NCI-H1930 (cell line): ENCODE measurements at places on chromosomes 5 and 9.

GRCh38 chr5:44294516-44294915 is 94.7 kb downstream of the FGF10 start:
- no peak for DNase-seq

DNA sequence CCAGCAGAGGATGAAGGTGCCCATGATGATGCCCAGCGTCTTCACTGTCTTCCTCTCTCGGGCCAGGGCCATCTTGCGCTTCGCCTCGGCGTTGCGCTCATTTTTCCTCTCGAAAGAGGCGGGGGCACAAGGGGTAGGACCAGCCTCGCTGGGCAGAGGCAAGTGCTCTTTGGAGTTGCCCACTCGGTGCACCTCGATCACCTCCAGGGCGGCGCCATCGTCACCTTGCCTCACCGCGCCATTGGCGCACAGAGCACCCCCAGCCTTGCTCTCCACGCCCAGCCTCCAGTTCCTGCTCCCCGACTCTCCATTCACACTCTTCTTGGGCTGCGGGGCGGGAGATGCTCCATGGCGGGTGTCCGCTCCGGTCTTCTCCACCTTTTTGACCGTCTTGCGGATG is 1.6 kb downstream of the HTR1A start:
- DNase-seq: no peak

DNA sequence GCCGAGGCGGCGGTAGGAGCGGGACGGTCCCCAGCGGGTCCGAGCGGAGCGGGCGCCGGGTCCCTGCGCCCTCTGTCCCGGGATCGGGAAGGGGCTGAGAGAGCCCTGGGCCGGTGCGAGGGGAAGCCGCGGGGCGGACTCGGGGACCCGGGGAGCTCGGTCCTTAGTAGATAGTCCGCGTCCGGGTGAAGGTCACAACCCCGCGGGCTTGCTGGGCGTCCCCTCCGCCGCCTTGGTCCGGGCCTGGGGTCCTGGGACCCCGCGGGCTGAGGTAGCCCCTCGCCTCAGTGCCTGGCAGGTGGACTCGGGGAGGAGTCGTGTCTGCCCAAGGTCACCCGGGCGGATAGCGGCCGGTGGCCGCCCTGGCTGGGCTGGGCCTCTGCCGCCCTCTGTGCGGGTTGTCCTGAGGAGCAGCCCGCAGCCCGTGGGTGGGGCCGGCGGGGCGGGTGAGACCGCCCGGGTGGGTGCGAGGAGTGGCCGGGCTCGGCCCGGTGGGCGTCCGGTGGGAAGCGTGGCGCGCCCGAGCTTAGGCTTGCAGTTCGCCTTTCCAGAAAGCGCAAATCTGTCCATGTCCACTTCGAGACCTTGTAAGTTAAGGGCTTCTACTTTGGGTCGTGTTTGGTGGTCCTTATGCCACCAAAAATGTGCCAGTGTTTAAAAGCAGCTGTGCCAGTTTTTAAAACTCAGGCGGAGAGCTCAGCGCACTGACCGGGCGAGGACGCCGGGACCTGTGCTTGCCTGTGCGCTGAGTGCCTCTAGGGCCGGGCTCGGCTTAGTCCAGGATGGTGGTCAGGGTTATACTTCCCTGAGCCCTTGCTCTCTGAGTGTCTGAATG is 554 bp downstream of the SDHA start:
- DNase-seq: peak; percentile 30

- no peak for DNase-seq
Observed at GRCh38 chr5:139880416-139881142, 85.0 kb downstream of the PSD2 start.

GRCh38 chr5:160367261-160367660 is 3.2 kb downstream of the C1QTNF2 start:
- DNase-seq: no peak

DNA sequence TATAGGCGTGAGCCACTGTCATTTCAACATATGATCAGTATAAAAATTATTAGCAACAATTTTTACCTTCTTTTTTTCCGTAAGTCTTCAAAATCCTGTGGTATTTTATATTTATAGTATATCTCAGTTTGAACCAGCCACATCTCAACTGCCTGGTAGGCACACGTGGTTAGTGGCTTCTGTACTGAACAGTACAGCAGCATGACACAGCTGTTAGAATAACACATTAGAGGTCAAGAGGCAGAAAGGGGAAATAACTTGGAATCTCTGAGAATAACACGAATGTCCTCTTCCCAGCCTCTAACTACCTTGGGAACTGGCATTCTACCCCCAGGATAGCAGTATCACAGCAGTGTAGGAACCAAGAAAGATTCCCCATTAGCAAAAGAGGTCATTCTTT is 108.5 kb upstream of the IQGAP2 start:
- DNase-seq: no peak

- DNase-seq: no peak
Observed at GRCh38 chr5:167965710-167966109, 325.7 kb upstream of the WWC1 start.

DNA sequence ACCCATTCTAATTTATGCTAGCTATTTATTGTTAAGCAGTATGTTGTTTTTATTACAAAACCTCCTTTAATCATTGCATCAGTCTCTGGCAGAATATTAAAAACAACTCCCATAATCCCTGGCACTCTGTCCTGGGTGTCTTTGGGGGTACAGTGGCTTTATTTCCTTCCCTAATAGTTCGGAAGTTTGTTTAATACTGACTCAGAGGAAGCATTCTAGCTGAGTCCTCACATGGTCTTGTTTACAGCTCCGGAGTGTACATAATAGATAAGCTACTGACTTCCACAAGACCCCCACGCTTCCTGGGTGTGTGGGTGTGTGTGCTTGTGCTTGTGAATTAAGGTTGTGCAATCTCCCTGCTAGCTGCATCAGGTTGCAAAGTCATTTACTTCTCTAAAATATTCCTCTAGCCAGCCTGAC is 149.8 kb upstream of the CDKN2B start:
- no peak for DNase-seq

- no peak for DNase-seq
Observed at GRCh38 chr9:36091026-36091953, 45.2 kb upstream of the GLIPR2 start.

DNA sequence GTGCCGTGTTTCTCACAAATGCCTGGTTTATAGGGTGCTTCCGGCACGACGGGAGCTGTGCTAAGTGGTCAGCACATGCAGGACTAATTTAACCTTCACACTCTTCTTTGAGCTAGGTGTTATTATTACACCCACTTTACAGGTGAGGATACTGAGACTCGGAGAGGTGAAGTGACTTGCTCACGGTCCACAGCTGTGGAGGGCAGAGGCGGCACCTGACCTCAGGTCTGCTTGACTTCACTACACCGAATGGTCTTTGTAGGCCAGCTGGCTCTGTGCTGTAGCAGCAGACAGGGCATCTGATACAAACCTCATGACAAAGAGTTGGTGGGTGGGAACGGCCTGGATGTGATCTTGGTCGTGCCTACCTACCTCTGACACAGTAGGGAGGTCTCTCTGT is 102.0 kb upstream of the BOD1 start:
- no peak for DNase-seq

DNA sequence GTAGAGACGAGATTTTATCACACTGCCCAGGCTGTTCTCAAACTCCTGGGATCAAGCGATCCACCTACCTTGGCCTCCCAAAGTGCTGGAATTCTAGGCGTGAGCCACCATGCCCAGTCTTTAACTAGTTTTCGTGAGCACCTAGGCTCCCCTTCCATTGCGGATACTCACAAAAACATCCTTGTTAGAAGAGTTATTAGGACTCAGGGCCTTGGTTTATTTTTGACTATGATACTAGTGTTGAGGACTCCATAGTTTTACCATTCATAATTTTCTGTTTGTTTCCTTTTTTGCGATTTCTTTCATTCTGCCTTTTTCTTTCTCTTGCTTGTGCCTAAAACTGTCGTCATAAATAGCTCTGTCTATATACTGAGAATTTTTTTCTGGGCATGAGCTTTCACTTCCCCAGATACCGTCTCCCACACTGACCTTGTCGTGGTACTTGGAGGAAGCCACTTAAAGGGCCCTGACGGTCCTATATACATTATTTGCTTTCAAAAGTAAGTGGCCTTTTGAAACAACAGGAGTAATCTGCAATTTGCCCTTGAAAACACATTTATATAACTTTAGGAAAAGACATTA is 5.2 kb downstream of the F2R start:
- DNase-seq: no peak

GRCh38 chr5:168327451-168327850 is 36.0 kb downstream of the WWC1 start:
- no peak for DNase-seq

DNA sequence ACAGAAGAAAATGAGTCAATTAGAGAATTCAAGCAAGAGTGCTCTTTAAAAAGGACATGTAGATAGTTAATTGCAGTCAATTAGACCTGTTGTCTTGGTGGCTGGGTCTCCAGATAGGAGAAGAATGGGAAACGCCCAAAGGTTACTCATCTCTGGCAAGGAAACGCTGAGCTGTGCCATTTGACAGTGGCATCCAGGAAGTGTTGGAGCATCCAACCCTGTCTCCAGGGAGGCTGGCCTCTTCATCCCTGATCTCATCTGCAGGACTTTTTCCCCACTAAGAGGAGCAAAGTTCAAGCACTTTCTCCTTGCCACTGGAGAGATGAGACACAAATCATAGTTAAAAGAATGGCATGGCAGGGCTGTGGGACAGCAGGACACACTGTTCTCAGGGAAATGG is 111.7 kb upstream of the MSX2 start:
- DNase-seq: no peak

- DNase-seq: no peak
Observed at GRCh38 chr5:443239-444151, 519 bp downstream of the EXOC3 start.

DNA sequence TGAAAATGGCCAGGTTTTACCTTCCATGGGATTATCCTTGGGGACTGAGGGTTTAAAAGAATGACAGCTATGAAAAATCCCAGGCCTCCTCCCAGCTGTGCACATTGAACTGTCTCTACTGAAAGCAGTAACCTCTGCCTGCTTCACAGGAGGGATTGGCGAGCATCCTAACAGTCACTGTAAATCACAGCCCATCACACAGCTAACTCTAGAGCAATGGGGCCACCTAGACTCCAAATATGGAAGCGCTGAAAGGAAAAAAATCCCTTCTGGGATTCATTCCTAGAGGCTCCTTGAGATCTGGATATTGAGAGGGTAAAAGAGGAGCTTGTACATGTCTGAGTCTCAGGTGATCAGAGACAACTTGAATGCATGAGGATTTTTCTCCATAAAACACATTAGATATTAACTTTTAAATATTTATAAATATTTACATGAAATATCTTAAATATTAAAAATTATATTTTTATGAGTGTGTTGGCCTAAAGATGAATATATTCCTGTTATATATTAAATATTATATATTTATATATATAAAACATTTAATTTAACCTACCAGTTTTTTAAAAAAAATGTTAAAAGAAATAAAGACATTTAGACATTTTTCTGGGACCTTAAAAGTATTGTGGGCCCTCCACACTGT is 133.8 kb upstream of the SLC24A2 start:
- DNase-seq: peak; percentile 54

- DNase-seq: no peak
Observed at GRCh38 chr5:102850503-102850902, 95.4 kb downstream of the PAM start.

DNA sequence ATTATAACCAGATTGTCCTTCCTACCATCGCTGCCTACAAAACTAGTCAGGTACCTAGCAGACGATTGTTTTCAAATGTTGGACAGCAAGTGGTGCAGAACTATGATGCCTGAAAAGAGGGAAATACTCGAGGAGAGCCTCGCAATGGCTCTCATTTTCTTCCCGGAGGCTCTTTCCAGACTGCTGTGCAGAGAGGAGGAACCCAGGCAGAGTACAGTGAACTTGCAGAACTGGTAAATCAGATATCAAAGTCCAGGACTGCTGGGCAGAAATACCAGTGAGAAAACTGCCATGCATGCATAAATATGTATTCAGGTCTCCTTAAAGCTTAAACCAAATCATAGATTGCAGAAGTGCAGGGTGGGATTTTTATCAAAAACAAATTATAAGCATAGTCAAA is 26.4 kb upstream of the UGT3A1 start:
- DNase-seq: no peak

- DNase-seq: no peak
Observed at GRCh38 chr5:135876146-135876545, 19.5 kb downstream of the IL9 start.

DNA sequence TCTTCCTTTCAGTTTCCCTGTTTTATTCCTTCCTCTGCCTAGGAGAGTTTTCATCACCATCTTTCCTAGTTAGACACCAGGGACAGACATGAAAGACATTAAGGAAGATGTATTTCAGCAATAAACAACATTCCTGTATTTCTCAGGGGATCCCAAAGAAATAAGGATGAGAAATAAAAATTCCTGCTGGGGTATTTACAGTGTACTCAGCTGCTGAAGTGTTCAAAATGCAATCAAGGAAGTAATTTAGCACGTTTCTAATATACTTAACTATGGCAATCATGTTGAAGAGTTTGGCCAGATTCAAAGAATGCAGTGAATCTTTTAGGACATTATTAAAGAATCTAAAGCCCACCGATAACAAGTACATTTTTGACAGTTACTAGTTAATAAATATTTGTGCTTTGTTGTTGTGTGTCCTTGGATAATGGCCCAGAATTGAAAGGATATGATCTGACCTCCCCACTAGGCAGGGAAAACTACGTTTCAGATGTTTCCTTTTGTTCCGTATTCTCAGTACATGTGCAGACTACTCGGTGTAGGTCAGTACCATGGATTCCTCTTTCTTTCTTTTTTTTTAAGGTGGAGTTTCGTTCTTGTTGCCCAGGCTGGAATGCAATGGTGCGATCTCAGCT is 46.8 kb downstream of the INIP start:
- no peak for DNase-seq

- DNase-seq: no peak
Observed at GRCh38 chr5:61617995-61618525, 286.0 kb downstream of the ZSWIM6 start.

DNA sequence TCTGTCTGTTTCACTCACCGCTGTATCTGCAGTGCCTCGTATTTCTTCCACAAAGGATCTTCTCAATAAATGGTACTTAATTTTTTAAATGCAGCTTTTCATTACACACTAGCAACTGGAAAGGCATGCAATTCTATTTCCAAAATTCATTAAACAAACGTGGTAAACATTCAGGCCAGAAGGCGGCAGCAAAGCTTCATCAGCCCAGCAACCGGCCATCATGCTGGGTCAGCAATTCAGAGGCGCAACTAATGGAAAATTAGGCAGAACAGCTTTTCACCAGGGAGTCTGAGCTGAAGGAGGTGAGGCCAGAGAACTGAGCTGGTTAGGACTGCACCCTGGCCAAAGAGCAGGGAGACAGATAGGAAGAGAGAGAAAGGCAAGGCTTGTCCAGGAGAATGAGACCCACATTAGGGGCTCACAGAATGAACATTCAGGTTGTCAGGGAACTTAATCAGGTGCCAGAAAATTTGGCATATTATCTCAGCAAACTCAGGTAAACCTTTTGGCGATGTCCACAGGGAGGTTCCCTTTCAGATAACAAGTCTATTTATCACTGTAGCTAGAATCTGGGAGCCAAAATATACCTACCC is 17.7 kb upstream of the RNF180 start:
- DNase-seq: no peak

- DNase-seq: no peak
Observed at GRCh38 chr9:35229779-35230143, 68.0 kb downstream of the UNC13B start.
